Uterus (tissue), 4 donors: ENCODE measurements at places on chromosomes 4 and X.

DNA sequence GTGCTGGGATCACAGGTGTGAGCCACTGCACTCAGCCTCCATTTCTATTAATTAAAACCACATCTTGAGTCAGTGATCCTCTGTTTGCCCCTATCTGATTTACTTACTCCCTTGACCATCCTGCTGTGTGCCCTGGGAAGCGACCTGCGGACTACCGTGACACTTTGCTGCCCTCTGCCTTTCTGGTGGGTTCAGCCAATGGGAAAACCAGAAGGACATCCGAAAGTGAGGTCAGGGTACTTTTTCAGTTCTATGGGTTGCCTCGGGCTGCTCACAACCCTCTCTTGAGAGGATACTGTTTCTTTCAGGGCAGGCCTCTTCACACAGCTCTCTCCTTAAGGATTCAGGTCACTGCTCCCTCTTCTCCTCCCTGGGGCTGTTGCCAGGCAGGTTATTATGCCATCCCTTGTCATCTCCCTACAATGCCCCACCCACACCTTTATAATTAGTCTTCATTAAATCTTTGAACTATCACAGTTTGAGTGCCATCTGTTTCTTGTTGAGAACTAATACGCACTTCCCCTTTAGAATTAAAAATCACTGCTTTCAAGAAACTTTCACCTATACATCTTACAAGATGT is 21.4 kb downstream of the PLAC8 start:
- no peak for DNase-seq

GRCh38 chrX:482702-483203 is 96.0 kb upstream of the PPP2R3B start:
- no peak for DNase-seq

DNA sequence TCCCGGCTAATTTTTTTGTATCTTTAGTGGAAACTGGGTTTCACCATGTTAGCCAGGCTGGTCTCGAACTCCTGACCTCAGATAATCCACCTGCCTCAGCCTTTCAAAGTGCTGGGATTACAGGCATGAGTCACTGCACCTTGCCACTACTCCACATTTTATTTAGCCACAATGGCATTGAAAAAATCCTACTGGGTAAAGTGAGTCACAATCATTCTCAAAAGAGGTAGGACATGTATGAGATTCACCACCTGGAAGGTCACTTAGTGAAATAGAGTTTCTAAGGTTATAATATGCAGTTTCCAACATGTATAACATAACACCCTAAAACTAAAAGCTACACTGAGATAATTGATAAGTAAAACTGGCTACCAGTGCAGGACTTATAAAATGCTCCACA is 159.2 kb downstream of the BTC start:
- no peak for DNase-seq

DNA sequence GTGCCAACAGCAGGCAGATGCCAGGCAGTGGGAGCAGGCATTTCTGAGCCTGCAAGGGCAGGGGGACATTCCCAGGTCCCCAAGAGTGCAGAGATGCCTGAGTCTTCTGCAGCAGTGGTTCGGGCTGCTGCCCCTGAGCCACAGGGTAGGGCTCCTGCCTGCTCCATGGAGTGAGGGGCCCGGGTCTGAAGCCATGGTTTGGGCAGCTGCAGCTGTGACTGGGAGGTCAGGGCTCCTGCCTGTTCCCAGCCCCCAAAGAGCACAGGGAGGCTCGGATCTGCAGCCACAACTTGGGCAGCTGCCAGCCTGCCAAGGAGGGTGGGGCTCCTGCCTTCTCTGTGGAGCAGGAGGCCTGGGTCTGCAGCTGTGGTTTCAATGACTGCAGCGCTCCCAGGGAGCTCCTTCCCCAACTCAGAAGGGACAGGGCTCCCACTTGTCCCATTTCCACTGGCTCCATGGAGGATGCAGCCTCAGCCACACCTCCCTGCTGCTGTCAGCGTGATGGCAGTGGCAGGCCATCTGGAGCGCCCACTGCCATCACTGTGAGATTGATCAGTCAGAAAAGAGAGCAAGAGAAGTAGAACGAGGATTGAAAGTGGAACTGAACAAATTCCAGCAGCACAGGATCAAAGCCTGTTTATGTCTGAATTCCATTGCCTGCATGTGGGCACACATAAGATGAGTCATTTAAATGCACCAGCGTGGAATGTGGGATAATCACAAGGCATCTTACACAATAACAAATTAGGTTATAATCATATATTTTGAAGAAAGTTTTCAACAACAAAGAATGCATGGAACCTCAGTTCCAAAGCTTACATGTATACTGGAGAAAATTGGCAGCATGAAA is 93.1 kb upstream of the CXorf51A start:
- no peak for DNase-seq

GRCh38 chrX:19670854-19671620 is 155.7 kb upstream of the MAP3K15 start:
- peak; percentile 38 for DNase-seq

DNA sequence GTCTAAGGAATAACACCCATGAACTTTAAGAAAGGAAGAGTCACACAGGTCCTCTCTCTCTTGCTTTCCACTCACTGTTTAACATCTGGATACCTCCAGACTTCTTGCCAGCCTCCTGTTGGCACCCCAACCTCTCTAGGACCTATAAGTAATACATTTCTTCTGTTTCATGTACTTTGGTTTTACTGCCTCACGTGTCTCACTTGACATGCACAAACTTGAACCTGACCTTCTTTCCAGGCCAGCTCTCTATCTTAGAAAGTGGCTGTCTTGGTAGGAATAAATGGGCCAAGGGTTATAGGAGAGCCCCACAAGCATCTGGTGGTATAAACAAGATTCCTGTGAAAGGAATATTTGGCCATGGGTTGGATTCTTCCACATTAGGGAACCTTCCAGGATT is 614.8 kb upstream of the AGA start:
- no peak for DNase-seq

- no peak for DNase-seq
These were observed 163.9 kb downstream of the HS3ST1 start for GRCh38 chr4:11264841-11265240.

GRCh38 chrX:98398542-98398941 is 1514.8 kb downstream of the RPA4 start:
- no peak for DNase-seq
